ENCODE measurements at places on chromosomes 2 and 18. TPM values are rescaled to one million over a fixed set of nuclear protein-coding genes. Genes with fewer than 3 reads are reported as not detected.

GRCh38 chr2:152499896-152500735 lies 165.1 kb downstream of the FMNL2 start:
- H3K36me3 ChIP-seq: no peaks in the 10 kb centered on the region
- H3K4me1 ChIP-seq: peaks cover 18% of the 10 kb centered on the region
- no peak overlapping the region for H3K4me3 ChIP-seq
- H3K27ac ChIP-seq: no peak overlapping the region
- DNase-seq: no peak
- peaks cover 1% of the 10 kb centered on the region for H3K27me3 ChIP-seq

DNA sequence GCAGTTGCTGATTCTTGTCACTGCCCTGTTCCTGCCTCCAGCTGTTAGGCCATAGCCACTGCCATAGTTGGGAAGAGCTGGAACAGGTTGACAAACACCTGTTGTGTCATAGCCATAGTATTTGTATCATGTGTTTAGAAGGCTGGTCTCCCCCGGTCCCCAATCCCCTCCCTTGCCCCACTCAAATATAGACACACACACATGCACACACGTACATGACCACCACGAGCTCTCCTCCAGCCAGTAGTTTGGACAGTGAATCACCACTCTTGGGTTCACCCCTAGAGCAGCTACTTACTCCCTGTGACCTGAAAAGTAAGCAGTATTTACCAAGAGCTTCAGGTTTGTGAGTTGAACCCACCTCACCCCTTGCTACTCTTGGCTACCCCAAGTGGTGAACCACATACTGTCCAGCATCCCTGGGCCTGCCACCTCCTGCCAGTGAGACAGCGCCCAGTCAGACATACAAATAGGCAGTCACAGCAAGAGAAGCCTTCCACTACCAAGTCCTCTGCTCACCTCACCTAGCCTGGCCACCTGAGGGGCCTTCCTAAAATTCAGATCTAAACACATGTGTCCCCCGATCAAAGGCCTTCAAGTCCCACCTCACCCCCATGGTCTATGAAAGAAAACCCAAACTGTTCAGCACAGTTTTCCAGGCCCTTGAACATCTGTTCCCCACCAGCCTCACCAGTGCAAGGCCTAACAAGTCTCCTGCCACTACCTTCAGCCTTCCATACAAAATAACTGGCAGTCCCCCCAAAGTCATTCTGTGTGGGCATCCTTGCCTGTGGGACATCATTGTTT lies 7.1 kb downstream of the PCBP1 start:
- H3K4me1 ChIP-seq: peaks cover 56% of the 10 kb centered on the region
- H3K27ac ChIP-seq: peak overlapping the region; percentile 95
- H3K4me3 ChIP-seq: peak overlapping the region; percentile 82
- no peak for DNase-seq
- no peaks in the 10 kb centered on the region for H3K27me3 ChIP-seq

DNA sequence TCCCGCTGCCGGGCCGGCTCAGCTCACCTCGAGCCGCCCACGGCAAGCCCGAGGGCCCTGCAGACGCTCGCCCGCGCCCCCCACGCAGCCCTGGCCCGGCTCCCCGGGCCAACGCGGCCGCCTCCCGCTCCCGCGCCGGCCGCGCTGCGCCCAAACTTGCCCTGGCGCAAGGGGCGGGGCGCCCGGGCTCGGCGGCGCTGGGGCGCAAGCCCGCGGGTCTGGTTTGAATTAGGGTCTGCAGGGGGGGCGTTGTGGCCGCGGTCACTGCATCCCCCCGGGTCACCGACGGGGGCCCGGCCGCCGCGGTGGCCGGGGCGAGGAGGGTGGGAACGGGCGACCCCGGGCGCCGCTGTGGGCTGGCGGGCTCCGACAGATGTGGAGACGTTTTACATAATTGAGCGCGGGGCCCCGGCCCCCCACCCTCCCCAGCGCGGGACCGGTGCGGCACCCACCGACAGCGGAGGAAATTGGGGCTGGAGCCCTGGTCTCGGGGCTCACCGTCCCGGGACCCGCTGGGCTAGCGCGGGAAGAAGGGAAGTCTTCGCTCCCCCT lies 690 bp downstream of the SDC1 start:
- H3K4me1 ChIP-seq: no peaks in the 10 kb centered on the region
- no peaks in the 10 kb centered on the region for H3K36me3 ChIP-seq
- H3K27ac ChIP-seq: no peak overlapping the region
- H3K27me3 ChIP-seq: peaks cover 60% of the 10 kb centered on the region

- H3K36me3 ChIP-seq: peaks cover 29% of the 10 kb centered on the region
- H3K4me3 ChIP-seq: peak overlapping the region; percentile 83
- peak overlapping the region; percentile 78 for H3K27ac ChIP-seq
- DNase-seq: peak; percentile 16
- peaks cover 2% of the 10 kb centered on the region for H3K27me3 ChIP-seq
These were observed 22.8 kb downstream of the ZSCAN30 start for GRCh38 chr18:35267161-35267651.

GRCh38 chr18:45722899-45723298 lies 1.1 kb upstream of the SLC14A1 start:
- peaks cover 21% of the 10 kb centered on the region for H3K27me3 ChIP-seq
- no peaks in the 10 kb centered on the region for H3K36me3 ChIP-seq
- peak; percentile 54 for DNase-seq
- H3K27ac ChIP-seq: no peak overlapping the region

- H3K4me3 ChIP-seq: no peak overlapping the region
- peaks cover 12% of the 10 kb centered on the region for H3K27me3 ChIP-seq
- no peak for DNase-seq
- H3K36me3 ChIP-seq: no peaks in the 10 kb centered on the region
- H3K27ac ChIP-seq: no peak overlapping the region
These were observed 85.4 kb upstream of the ZCCHC2 start for GRCh38 chr18:62437235-62438017.

GRCh38 chr2:43788646-43789045 lies 14.8 kb downstream of the DYNC2LI1 start:
- no peak overlapping the region for H3K27ac ChIP-seq
- no peaks in the 10 kb centered on the region for H3K4me1 ChIP-seq
- no peak for DNase-seq

DNA sequence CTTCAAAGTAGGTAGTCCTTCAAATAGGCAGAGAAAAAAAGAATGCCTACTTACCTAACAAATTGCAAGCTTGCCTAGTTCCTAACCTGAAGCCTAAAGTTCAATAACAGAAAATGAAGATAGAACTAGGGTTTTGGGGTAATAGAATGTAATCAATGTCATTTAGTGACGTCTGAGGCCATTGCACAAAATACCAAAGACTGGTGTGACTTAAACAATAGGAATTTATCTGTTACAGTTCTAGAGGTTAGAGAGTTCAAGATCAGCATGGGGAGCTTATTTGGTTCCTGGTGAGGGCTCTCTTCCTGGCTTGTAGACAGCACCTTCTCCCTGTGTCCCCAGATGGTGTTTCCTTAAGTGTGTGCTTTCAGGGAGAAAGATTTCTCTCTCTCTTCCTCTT lies 4.7 kb upstream of the NPC1 start:
- no peaks in the 10 kb centered on the region for H3K36me3 ChIP-seq
- no peak overlapping the region for H3K4me3 ChIP-seq
- peaks cover 4% of the 10 kb centered on the region for H3K27me3 ChIP-seq

DNA sequence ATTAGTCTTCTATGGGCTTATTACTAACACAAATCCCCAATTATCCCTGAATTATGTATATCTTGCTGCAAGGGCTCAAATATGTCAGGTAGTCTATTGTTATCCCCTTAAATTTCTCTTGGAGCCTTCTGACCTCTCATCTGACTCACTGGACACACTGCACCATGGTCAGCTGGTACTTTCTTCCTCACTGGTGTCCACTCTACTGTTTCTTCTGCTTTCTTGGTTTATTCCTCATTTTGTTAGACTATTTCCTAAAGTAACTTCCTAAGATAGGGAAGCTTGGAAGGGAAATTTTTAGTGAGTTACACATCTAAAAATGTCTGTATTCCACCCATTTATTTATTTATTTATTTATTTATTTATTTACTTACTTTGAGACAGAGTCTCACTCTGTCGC lies 26.5 kb downstream of the WDR35 start:
- no peaks in the 10 kb centered on the region for H3K27me3 ChIP-seq
- no peaks in the 10 kb centered on the region for H3K4me1 ChIP-seq
- no peaks in the 10 kb centered on the region for H3K36me3 ChIP-seq
- H3K27ac ChIP-seq: no peak overlapping the region
- DNase-seq: no peak

TBR1 gene
- total RNA-seq: 0.05 TPM

CCDC148 gene
- not detected for total RNA-seq

MSTN gene
- total RNA-seq: not detected

SALL3 gene
- total RNA-seq: not detected

EFHD1 gene
- total RNA-seq: 0.13 TPM

TCF4 gene
- total RNA-seq: 1.8 TPM

RAPGEF4 gene
- 0.31 TPM for total RNA-seq
